ENCODE measurements at places on chromosomes 13 and 19.

- no peak for DNase-seq
These were observed 443.1 kb upstream of the SPRY2 start for GRCh38 chr13:80783926-80784565.

DNA sequence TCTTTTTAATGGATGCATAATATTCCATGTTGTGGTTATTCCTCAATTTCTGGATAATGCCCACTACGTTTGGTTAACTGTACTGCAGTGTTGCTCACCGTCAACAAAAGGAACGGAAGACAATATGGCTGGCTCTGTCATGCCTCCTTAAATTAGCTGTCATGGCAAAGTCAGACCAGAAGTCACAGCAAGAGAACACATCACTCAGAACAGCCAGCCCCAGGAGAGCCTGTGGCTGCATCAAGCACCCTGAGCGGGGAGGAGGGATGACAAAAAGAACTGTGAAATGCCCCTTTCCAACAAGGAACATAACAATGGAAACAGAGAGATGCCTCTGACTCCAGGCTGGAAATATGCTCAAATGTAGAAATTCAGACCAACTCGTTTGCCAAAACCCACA lies 366.0 kb upstream of the ZNF507 start:
- no peak for DNase-seq

DNA sequence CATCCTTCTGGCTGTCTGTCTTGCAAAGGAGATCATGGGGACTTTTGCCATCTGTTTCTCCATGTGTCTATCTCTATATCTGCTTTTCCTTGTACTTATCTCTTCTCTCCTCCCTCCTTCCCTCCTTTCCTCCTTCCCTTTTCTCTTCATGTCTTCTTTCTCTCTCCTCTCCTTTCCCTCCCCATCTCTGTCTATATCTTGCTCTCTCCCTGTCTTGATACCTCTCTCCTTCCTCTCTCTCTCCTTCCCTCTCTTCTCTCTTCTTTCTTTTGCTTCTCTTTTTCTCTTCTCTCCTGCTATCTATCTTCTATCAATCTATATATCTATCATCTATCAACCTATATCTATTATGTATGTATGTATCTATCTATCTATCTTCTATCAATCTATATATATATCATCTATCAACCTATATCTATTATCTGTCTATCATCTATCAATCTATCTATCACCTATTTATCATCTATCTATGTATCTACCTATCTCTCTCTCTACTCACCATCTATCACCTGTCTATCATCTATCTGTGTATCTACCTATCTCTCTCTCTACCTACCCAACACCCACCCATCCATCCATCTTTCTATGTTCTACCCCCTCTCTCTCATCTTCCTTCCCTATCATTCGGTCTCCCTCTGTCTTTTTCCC lies 27.5 kb downstream of the SPTBN4 start:
- DNase-seq: no peak

GRCh38 chr19:6903446-6903845 lies 16.1 kb downstream of the ADGRE1 start:
- DNase-seq: no peak

- no peak for DNase-seq
These were observed 87.9 kb downstream of the KLF5 start for GRCh38 chr13:73146707-73147106.

DNA sequence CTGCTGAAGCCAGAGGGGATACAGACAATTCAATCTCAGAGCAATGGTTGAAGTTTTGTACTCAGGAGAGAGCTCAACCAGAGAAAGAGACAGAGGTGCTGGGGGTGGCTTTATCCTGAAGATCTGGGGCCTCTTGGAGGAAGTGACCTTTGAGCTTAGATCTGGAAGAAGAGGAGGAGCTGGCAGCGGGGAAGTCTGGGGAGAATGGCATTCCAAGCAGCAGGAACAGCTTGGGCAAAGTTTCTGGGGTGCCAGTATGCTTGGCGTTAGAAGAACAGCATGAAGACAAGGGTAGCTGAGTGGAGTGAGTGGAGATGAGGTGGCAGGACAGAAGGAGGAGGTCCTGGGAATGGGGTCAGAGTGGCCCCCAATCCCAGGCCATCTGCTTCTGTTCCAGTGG lies 11.3 kb downstream of the MAST3 start:
- no peak for DNase-seq

- DNase-seq: no peak
These were observed 6.3 kb downstream of the MYADM start for GRCh38 chr19:53873773-53874605.

GRCh38 chr13:27170221-27170515 lies 1.4 kb downstream of the USP12 start:
- DNase-seq: no peak

- no peak for DNase-seq
These were observed 19.1 kb upstream of the ARHGEF7 start for GRCh38 chr13:111095911-111096501.

GRCh38 chr19:10478476-10478875 lies 24.7 kb downstream of the KEAP1 start:
- no peak for DNase-seq

DNA sequence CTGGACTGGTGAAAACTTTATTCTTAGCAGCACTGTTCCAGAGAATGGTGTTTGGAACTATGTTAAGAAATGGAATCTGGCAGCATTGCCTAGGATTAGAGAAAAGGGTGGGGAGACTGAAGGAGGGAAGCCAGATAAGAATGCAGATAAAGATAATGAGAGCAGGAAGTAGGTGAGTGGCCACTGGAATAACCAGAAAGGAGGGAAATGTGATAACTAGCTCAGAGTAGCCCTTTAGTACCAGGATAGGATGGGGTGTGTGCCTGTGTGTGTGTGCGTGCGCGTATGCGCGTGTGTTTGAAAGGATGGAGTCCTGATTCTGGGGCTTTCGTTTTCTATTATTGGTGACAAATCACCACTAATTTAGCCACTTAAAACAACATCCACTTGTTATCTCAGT lies 33.4 kb upstream of the FRY start:
- no peak for DNase-seq

- DNase-seq: no peak
These were observed 2.3 kb downstream of the PODNL1 start for GRCh38 chr19:13935765-13936510.

- DNase-seq: no peak
These were observed 767 bp downstream of the ETV2 start for GRCh38 chr19:35642312-35642711.

- DNase-seq: no peak
These were observed 41.6 kb upstream of the C1QTNF9 start for GRCh38 chr13:24267801-24268200.

DNA sequence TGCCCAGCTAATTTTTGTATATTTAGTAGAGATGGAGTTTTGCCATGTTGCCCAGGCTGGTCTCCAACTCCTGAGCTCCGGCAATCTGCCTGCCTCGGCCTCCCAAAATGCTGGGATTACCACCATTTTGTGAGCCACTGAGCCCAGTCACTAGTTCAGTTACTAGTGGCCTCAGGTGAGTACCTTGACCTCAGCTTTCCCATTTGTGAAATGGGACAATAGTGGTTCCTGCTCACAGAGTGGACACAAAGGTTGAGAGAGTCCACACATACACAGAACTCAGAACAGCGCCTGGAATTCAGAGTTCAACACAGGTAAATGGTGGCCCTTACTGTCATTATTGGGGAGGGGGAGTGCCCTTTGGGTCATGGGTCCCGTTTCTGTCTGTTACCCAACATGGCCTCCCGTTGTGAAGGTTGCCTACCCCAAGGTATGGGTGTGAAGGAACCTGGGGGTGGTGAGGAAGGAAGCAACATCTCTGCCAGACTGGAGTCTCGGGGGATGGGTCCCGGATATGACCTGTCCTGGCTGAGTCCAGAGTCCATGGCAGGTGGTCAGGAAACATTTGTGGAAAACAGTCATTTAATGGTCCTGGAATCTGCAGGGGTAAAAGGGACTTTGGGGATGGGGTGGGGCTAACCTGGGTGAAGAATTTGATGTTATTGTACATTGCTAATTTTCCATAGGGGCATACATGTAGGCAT lies 11.7 kb upstream of the IRGC start:
- no peak for DNase-seq

DNA sequence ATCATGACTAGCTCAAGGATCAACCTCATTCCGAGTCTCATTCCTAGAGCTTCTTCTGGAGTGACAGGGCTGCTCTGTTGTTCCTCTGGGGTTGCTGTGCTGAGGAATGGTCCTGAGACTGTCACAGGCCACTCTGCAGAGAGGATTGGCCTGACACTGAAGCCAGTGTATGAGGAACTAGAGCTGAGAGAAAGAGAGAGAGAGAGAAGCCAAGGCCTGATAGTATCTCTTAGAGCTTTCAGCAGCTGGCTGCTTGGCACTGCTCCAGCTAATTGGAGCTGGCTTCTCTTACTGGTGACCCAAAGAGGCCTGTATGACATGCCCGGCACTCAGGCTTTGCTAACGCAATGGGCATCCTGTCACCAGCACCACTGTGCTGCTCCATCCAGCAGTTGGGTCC lies 73.4 kb upstream of the FLT1 start:
- no peak for DNase-seq

DNA sequence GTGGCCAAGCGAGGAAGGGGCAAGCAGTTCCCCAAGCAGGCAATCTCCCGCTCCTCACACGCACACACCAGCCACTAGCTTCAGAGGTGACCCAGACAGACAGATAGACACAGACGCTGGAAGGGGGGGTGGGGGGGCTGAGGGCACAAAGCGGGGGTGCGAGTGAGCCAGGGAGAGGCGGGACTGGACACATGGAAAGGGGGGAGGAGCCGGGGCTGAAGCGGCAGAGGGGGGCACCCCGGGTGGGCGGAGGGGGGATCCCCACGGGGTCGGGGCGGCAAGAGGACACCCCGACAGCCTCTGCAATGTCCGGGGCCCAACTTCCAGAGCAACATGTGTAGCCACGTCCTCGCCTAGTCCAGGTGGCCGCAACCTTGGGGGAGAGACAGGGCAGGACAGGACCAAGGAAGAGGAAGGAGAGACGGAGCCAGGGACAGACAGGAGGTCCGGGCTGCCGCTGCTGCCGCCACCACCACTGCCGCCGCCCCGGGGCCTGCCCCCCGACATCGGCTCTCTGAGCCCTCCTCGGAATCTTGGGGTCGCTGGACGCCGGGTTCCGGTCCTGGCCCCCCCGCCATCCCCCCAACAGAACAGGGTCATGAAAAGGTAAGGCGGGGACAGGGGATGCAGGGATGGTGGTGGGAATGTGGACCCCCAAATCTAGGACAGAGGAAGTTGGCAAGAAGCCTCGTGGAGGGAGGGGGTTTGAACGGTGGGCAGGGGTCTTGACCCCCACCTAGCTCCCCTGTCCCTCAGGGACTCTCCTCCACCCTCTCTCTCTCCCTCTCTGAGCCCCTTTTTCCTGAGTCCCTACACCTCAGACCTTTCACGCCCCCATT lies 1.1 kb downstream of the GRIN2D start:
- DNase-seq: peak; percentile 30

DNA sequence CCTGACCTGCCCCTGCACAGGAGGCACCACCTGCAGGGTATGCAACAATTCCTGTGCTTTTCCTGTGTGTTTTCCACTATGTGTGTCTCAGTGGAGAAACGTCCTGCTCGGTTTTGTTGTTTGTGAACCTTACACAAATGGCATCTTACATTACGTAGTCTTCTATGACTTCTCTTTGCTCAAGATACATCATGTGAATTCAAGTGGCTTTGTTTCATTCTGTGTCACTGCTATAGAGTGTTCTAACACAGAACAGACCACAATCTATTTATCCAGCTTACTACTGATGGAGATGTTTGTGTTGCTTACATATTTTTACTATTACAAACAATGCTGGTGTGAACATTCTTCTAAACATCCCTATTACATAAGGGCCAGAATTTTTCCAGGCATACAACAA lies 97.7 kb downstream of the ANKRD10 start:
- no peak for DNase-seq

DNA sequence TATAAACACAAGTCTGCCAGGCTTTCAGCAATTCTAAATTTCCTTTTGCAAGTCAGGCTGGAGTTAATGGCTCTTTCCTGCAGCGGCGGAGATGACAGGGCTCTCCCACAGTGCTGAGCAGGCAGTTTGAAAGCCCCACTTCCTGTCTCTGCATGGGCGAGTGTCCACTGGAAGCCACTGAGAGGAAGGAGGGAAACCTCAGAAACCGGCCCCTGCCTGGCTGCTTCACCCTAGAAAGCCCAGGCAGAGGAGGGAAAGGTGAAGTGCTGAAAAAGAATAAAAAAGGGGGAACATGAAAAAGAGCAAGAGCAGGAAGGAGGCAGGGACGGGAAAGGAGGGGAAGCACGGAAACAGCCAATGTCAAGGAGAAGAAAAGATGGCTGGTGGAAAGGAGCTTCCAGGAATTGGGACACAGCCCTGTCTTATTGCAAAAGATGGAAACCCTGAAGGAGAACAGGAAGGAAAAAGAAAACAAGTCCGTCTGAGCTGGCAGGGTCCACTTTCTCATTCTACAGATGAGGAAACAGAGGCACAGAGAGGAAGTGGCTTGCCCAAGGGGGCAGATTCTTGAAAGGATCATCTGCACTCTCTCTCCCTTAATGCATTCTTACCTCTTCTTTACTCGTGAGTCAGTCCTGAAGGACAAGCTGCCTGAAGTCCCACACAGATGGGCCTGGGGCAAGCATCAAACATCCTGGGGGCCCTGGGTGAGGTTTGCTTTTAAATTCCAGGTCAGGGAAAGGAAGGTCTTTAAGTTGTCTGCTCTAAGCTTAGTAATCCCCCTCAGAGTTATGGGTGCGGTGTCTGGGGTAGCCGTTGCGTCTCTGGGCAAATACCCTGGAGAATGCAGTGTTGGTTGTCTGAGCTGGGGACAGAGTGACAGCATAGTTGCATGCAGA lies 38.8 kb upstream of the ALOX5AP start:
- no peak for DNase-seq

- no peak for DNase-seq
These were observed 6.4 kb downstream of the C3 start for GRCh38 chr19:6713773-6714692.

GRCh38 chr13:99987154-99988019 lies 5.8 kb downstream of the ZIC2 start:
- no peak for DNase-seq

GRCh38 chr13:34412817-34413375 lies 529.2 kb upstream of the NBEA start:
- no peak for DNase-seq

DNA sequence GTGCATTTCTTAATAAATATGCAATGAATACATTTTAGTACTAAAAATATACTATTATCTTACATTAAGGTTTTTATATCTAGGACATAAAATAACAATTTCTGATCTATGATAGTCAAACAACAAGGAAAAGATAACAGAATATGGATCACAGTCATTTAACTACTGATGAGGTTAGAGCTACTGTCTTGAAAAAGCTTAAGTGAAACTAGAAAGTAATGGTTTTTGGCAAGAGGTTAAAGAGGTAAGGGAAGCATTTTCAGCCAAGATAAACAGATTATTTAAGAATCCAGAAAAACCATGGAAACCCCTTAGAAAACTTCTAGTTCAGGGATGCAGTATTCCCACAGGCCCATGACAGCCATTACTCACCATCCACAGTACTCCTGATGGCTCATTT lies 787.4 kb downstream of the DACH1 start:
- no peak for DNase-seq

- DNase-seq: no peak
These were observed 736.9 kb downstream of the EFNB2 start for GRCh38 chr13:105798541-105798940.

DNA sequence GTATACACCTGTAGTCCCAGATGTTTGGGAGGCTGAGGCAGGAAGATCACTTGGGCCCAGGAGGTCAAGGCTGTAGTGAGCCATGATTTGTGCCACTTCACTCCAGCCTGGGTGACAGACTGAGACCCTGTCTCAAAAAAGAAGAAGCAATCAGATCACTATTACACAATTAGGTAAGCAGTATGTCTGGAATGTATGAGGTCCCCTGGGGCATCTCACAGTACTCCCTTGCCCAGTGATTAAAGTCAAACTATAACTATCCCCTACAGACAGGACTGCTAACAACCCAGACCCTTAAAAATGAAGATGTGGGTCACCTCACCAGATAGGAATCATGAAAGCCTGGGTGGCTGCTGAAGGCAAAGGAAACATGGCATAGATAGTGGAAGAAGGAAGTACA lies 9.4 kb upstream of the PAN3 start:
- DNase-seq: no peak
